ENCODE measurements at places on chromosomes 3 and 15.

- DNase-seq, result peak; percentile 32
Observed at GRCh38 chr3:123397921-123398785, 50.7 kb downstream of the ADCY5 start.

DNA sequence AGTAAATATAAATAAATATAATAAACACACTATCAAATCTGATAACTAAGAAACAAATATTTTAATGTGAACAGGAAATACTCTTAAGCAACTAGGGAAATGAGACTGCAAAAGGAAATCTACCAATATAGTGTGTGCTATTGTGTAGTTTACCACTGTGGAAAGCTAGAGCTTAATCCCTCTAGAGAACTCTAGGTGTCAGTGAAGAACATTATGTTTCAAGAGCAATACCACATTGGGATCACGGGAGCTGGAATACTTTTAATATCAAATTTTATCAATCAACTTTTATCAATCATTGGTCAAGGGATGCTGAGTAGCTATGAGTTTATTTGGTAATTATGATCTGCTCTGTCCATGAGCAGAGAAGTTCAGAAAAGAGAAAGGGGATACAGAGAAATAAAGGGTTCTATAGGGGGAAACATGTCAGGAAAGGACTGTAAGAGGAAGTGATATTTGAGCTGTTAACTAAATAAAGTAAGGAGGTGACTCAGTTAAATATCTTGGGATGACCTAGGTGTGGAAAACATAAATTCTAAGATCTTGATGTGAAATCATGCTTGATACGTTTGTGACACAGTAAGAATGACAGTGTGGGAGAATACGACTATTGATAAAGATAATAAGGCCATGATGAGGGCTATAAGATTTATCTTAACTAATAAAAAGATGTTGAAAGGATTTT, 762.2 kb upstream of the ALCAM start:
- DNase-seq, result no peak

- DNase-seq, result no peak
Observed at GRCh38 chr3:14223595-14223994, 45.0 kb downstream of the LSM3 start.

- DNase-seq, result no peak
Observed at GRCh38 chr3:55588146-55588765, 101.2 kb upstream of the WNT5A start.

DNA sequence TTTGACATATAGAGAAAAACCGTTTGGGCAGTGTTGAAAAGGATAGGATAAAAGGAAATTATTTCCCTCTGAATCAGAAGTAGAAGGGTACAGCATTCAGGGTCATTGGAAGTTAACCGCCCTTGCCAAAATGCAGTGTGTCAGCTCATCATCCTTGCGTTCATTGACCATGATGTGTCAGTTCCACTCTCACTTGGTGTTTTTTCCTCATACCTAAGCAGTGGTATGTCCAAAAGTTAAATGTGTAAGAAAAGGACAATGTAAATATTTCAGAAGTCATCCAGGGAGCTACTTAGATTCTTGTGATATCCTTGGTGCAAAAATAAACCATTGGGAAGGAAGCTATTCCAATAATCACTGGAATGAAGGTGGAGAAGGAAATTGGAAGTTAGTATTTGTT, 50.7 kb downstream of the MAP6D1 start:
- no peak for DNase-seq

- DNase-seq, result no peak
Observed at GRCh38 chr3:154614601-154615000, 184.6 kb upstream of the GPR149 start.

DNA sequence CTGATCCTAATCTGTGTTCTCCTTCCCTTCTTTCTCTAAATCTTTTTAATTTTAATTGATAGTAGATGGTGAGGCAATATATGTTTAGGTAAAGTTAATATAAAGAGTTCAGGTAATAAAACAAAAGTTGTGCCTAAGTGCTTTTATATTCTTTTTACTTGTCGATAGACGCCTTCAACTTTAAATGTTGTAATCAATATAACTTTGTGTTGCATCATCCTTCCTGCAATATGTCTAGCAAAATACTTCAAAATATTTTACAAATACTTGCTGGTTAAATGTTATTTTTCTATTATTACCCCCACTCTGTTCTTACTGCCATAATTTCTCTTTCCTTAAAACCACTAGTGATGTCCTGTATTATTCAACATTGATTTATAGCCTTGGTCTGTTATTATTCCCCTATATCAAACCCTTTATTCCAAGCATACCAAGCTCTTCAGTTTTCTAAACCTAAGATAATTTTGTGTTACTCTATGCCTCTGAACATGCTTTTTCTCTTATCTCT, 92.4 kb downstream of the NAALADL2 start:
- no peak for DNase-seq
